Activated CD4-positive, alpha-beta T cell treated with anti-CD3 and anti-CD28 coated beads, Interleukin-2, amount 10 ng/mL, durations not matched to agents 7 days and 5 days (primary cell): ENCODE measurements at places on chromosomes 13 and 19.
A peak's percentile ranks its signal among the peaks of the same experiment; 100 is the strongest.

- H3K36me3 ChIP-seq = no peaks in the 10 kb centered on the region
- H3K27ac ChIP-seq = no peak overlapping the region
- no peaks in the 10 kb centered on the region for H3K4me1 ChIP-seq
- H3K27me3 ChIP-seq = no peaks in the 10 kb centered on the region
- H3K4me3 ChIP-seq = no peak overlapping the region
- DNase-seq = no peak
Measured at GRCh38 chr13:97300871-97301270, 78.7 kb downstream of the MBNL2 start.

GRCh38 chr13:91594061-91594460, 195.6 kb downstream of the GPC5 start:
- no peak for DNase-seq
- no peak overlapping the region for H3K4me3 ChIP-seq
- H3K27me3 ChIP-seq = no peaks in the 10 kb centered on the region
- H3K36me3 ChIP-seq = no peaks in the 10 kb centered on the region
- no peaks in the 10 kb centered on the region for H3K4me1 ChIP-seq

DNA sequence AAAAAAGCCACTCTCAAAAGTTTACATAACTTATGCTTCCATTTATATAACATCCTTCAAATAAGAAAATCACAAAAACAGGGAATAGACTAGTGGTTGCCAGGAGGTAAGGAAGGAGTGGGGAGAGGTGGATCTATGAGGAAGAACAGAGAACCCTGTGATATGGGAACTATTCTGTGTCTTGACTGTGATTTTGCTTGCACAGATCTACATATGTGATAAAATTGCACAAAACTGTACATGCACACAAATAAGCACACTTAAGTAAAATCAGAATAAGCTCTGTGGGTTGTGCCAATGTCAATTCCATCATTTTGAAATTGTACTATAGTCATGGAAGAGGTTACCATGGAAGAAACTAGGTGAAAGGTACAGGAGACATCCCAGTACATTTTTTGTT, 121.6 kb upstream of the SGCG start:
- no peaks in the 10 kb centered on the region for H3K36me3 ChIP-seq
- H3K27me3 ChIP-seq = no peaks in the 10 kb centered on the region
- no peaks in the 10 kb centered on the region for H3K4me1 ChIP-seq
- DNase-seq = no peak
- H3K27ac ChIP-seq = no peak overlapping the region

DNA sequence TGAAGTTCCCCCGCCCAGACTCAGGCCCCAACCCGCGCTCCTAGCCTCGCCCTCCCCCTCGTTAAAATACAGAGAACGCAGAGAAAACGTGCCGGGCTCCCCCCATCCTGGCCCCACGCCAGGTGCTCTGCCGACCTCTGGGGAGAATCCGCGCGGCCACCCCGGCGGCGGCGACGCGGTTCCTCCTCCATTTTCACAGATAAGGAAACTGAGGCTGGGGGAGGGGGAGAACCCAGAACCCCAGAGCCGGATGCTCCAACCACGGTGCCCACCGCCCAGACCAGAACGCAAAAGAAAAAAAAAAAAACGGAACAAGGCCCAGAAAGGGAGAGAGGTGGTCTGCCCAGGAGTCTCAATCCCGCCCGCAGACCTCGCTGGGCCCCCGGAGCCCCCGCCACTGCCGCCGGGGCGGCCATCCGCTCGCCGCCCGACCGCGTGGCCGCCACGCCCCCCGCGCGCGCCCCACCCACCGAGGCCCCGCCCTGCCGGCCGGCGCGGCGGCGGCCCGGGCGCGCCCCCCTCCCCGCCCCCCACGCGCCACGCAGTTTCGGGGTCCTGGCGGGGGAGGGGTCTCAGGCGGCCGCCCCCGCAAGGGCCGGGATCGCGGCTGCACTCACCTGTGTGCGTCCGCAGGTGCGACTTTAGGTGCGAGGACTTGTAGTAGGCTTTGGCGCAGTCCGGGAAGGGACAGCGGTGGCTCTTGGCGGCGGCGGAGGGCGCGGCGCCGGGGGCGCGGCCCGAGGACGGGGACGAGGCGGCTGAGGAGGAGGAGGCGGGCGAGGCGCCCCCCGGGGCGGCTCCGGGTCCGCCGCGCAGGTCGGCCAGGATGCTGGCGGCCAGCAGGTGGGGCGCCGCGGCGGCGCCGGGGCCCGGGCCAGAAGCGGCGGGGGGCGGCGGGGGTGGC, 703 bp downstream of the KLF16 start:
- H3K4me1 ChIP-seq = peaks cover 54% of the 10 kb centered on the region
- peak overlapping the region; percentile 95 for H3K27ac ChIP-seq
- peak; percentile 46 for DNase-seq

DNA sequence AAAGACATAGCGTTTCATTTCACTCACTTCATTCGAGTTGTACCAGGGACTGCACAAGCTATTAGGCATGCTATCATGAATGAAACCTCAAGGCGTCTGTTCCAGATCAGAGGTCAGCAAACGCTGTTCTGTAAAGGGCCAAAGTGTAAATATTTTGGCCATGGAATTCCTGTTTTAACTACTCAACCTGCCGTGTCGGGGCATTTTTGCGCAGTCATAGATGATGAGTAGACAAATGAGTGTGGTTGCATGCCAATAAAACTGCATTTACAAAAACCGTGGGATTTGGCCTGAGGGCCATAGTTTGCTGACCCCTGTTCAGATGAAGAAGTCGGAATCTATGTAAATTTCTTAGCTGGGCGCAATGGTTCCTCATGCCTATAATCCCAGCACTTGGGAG, 6.5 kb downstream of the INSR start:
- peaks cover 7% of the 10 kb centered on the region for H3K27me3 ChIP-seq
- no peak overlapping the region for H3K27ac ChIP-seq
- no peaks in the 10 kb centered on the region for H3K4me1 ChIP-seq

DNA sequence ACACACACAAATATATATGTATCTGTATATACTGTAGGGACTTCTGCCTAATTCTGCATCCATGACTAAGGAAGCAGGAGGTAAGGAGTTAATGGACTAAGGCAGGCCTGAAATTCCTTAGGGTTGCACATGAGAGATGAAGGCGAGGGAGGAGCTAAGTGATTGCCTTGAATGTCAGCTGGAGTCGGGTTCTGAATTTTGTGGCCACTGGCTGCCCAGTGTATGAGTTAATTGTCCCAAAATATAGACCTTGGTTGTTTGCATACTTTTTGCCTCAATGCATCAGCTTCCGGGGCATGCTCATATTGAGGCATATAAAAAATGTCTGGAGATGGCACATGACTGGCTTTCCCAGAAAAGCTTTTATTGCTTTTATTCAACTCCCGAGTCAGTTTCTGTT, 245.5 kb downstream of the TDRD3 start:
- H3K4me1 ChIP-seq = no peaks in the 10 kb centered on the region
- H3K27ac ChIP-seq = no peak overlapping the region
- H3K27me3 ChIP-seq = no peaks in the 10 kb centered on the region
- H3K4me3 ChIP-seq = no peak overlapping the region

DNA sequence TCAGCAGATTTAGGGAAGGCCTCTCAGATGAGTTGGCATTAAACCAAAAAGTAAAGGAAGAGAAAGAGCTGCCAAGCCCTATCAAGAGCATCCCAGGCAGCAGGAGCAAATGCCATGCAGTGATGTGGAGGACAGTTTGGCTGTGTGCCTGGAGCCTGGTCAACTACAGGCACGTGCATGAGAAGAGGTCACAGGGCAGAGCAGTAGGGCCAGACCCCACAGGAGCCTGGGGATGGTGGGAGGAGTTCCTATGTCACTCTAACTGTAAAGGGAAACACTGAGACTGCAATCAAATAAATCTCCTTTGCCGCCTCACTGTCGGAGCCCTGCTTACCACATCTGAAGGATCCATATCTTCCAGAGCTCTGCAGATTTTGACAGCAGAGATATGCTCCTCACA, 240.5 kb downstream of the ENOX1 start:
- no peak for DNase-seq

GRCh38 chr19:15297416-15298224, 34.7 kb downstream of the BRD4 start:
- peaks cover 87% of the 10 kb centered on the region for H3K4me1 ChIP-seq
- H3K36me3 ChIP-seq = peaks cover 9% of the 10 kb centered on the region
- peak overlapping the region; percentile 9 for H3K4me3 ChIP-seq

- no peak overlapping the region for H3K27ac ChIP-seq
- H3K27me3 ChIP-seq = peaks cover 22% of the 10 kb centered on the region
- peaks cover 16% of the 10 kb centered on the region for H3K4me1 ChIP-seq
- H3K4me3 ChIP-seq = no peak overlapping the region
- DNase-seq = no peak
Measured at GRCh38 chr19:54482889-54483288, 9.8 kb upstream of the CDC42EP5 start.

GRCh38 chr13:30679483-30680330, 55.6 kb upstream of the ALOX5AP start:
- H3K36me3 ChIP-seq = no peaks in the 10 kb centered on the region
- no peak overlapping the region for H3K4me3 ChIP-seq
- peaks cover 7% of the 10 kb centered on the region for H3K4me1 ChIP-seq
- peak; percentile 46 for DNase-seq
- peaks cover 24% of the 10 kb centered on the region for H3K27me3 ChIP-seq
- no peak overlapping the region for H3K27ac ChIP-seq

DNA sequence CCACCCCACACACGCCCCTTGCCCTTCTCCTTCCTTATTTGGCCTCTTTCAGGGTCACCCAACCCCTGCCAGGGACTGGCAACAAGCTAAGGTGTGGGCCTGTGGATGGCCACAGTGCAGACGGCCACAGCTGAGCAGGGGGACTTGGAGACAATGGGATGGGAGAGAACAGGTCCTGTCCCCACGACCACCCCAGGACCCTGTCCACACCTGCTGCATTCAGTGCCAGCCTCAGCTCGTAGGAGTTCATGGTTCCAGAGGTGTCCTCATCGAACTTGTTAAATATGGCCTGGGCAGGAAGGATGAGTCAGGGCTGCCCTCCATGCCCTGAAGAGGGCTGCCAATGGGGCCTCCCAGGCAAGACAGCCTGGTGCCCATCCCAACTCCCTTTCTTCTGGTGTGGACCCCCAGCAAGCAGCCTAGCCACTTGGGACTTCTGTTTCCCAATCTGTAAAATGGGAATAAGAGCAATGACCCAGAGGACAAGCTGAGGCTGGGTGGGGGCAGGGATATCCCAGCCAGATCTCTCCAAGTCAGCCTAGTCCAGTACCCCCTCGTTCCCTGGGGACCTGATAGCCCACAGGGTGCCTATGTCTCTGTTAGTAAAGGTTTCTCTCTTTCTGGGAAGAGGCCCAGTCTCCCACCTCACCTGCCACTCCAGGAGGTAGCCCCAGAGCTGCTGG, 10.6 kb downstream of the CAPN12 start:
- peaks cover 7% of the 10 kb centered on the region for H3K27me3 ChIP-seq
- peaks cover 12% of the 10 kb centered on the region for H3K36me3 ChIP-seq
- no peak for DNase-seq

DNA sequence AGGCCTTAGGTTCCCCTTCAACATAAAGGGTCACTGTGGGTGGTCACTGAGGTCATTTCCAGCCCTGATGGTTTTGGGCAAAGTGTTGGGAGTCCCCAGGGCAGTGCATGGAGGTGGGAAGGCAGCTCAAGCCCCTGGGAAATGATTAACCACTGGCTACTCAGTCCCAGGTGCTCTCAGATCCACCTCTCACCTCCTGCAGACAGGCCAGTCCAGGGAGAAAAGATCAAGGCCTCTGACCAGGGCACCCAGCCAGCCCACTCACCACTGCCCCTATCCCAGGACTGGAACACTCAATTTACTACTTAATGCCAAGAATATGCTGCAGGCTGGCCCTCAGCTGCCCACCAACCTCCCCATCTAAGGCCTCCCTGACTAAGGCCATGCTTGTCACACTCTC, 1307.9 kb downstream of the UQCRFS1 start:
- no peak overlapping the region for H3K4me3 ChIP-seq
- no peak for DNase-seq
- no peaks in the 10 kb centered on the region for H3K4me1 ChIP-seq
- no peak overlapping the region for H3K27ac ChIP-seq
- no peaks in the 10 kb centered on the region for H3K27me3 ChIP-seq
- no peaks in the 10 kb centered on the region for H3K36me3 ChIP-seq

GRCh38 chr13:31001647-31002046, 69.2 kb downstream of the TEX26 start:
- no peak overlapping the region for H3K27ac ChIP-seq
- H3K27me3 ChIP-seq = peaks cover 25% of the 10 kb centered on the region
- no peaks in the 10 kb centered on the region for H3K36me3 ChIP-seq
- no peak overlapping the region for H3K4me3 ChIP-seq

DNA sequence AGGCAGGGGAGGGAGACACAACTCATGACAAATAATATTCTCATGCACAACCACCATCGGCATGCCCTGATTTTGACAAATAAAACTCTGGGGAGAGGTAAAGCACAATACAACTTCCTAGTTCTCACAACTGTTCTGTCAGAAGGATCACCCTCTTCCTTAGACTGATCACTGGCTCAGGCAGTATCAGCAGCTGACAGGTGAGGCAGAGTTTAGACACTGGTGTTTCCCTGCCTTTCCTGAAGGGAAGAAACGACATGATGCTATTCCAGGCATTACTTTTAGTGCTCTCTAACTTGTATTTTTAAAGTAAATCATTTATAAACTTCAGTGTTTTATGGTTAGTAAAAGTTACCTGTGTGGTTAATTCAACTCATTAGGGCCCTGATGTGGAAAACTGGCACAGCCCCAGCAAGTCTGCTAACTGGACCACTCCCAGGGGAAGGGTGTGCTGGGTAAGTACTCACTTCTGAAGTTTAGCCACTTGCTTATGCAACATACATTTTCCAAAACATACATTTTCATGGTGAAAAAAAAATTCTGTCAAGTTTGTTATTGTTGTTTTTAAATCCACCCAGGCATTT, 82.8 kb downstream of the CRYL1 start:
- peaks cover 20% of the 10 kb centered on the region for H3K36me3 ChIP-seq

DNA sequence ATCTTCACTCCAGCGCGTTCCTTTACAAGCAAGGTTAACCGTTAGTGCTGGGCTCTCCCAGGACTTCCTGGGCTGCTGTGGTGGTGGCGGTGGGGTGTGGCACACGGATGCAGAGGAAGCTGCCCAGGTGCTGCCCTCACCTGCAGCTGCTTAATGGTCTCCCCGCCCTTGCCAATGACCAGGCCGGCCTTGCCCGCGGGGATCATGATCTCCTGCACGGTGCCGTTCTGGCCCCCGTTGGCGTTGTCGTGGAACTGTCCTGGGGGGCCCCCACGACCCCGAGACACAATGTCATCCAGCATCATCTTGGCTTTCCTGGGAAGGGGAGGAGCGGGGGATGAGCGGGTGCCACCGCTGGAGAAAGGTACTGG, 6.1 kb downstream of the KHSRP start:
- DNase-seq = no peak
- peaks cover 41% of the 10 kb centered on the region for H3K36me3 ChIP-seq

DNA sequence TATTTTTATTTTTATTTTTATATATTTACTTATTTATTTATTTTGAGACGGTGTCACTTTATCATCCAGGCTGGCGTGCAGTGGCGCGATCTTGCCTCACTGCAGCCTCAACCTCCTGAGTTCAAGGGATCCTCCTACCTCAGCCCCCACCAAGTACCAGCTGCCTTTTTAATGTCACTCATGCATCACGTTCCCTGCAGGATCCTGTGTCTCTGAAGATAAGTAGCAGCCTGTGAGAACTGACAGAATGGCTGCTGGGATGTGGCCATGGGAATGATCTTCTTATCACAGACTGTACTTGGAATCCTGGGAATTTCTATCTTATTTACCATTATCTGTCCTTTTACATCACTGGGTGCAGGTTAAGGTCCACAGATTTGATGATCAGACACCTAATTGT, 9.2 kb upstream of the ZNF761 start:
- peaks cover 3% of the 10 kb centered on the region for H3K4me1 ChIP-seq
- no peak overlapping the region for H3K4me3 ChIP-seq
- H3K27ac ChIP-seq = no peak overlapping the region
- no peak for DNase-seq
- no peaks in the 10 kb centered on the region for H3K27me3 ChIP-seq
